ENCODE measurements at places on chromosomes 2 and 18.

DNA sequence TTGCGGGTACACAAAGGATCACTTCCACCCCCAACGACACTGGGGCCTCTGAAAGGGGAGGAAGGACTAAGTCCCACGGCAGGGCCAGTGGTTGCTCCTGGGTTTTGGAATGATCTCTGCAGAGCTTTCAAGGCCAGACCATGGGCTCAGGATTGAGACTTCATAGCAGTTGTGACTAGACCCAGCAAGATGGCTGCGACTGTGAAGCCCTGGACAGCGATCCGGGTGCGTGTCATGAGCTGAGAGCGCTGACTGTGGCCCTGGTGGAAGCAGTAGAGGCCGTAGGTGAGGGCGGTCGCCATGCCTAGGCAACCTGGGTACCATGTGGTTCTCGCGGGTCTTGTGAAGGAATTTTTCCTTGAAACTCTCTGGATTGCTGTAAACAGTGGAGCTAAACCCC is 27.3 kb downstream of the NCL start:
- DNase-seq, result no peak

- no peak for DNase-seq
These were observed 61.3 kb downstream of the TSN start for GRCh38 chr2:121816797-121817196.

DNA sequence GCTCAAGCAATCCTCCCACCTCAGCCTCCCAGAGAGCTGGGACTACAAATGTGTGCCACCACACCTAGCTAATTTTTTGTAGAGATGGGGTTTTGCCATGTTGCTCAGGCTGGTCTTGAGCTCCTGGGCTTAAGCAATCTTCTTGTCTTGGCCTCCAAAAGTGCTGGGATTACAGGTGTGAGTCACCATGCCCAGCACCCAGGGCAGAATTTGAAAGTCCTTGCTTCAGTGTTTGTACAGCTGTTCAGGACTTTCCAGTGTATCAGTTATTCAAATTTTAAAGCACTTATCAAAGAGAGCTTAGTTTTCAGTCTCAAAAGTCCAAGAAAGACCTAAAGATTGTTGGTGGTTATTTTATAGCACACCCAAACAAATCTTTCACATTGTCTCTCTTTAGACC is 43.6 kb upstream of the VPS54 start:
- DNase-seq, result no peak

GRCh38 chr2:72759755-72760154 is 66.1 kb downstream of the EXOC6B start:
- no peak for DNase-seq

All from stimulated activated CD4-positive, alpha-beta T cell treated with anti-CD3 and anti-CD28 coated beads, Interleukin-1b, Interleukin-23, amount 100 ng/mL, for 1 hour (primary cell).